ENCODE measurements at places on chromosomes 4 and X. TPM values are rescaled to one million over a fixed set of nuclear protein-coding genes. Genes with fewer than 3 reads are reported as not detected.
A peak's percentile ranks its signal among the peaks of the same experiment; 100 is the strongest.

DNA sequence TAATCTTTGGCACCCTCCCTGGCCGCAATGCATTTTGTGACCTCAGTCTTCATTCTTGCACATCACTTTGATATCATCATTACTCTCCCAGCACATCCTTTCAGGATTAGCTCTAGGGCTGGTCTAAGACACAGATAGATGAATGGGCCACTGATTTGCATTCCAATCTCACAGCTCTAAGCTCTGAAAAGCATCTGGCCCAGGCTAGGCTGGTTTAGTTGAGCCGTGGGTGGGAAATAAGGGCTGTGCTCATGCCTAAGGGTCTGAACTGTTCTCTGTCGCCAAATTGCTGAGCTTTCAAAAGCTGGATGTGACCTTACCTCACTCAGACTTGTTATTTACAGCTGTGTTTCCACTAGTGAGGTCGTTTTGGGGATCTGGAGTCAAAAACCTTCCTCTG, 30.0 kb upstream of the SLC9A7 start:
- no peaks in the 10 kb centered on the region for H3K36me3 ChIP-seq
- no peaks in the 10 kb centered on the region for H3K4me1 ChIP-seq
- H3K27me3 ChIP-seq = no peaks in the 10 kb centered on the region
- no peak overlapping the region for H3K27ac ChIP-seq

- H3K4me3 ChIP-seq = no peak overlapping the region
- DNase-seq = no peak
- no peak overlapping the region for H3K27ac ChIP-seq
- no peaks in the 10 kb centered on the region for H3K27me3 ChIP-seq
- H3K4me1 ChIP-seq = no peaks in the 10 kb centered on the region
- H3K36me3 ChIP-seq = no peaks in the 10 kb centered on the region
These were observed 77.9 kb downstream of the SMARCA1 start for GRCh38 chrX:129445436-129445835.

DNA sequence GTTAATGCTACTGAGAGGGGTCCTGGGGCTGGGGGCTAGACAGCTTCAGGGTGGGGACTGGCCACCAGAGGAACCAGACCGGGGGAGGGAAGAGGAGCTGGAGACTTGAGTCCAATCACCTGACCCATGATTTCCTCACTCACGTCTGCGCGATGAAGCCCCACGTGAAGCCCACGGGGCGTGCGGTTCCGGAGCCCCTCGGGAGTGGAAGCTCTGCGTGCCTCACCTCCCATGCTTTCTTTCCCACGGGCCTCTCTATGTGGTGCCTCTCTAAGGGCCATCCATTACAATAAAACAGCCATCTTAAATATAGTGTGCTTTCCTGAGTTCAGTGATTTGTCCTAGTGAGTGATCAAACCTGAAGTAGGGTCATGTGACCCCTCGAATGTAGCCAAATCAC, 119.9 kb downstream of the ENPP6 start:
- H3K4me1 ChIP-seq = peaks cover 11% of the 10 kb centered on the region
- no peak overlapping the region for H3K27ac ChIP-seq
- no peaks in the 10 kb centered on the region for H3K27me3 ChIP-seq

GRCh38 chrX:82041034-82041433, 839.1 kb downstream of the SH3BGRL start:
- H3K27ac ChIP-seq = no peak overlapping the region
- no peak overlapping the region for H3K4me3 ChIP-seq
- no peaks in the 10 kb centered on the region for H3K27me3 ChIP-seq
- H3K4me1 ChIP-seq = no peaks in the 10 kb centered on the region
- no peak for DNase-seq

DNA sequence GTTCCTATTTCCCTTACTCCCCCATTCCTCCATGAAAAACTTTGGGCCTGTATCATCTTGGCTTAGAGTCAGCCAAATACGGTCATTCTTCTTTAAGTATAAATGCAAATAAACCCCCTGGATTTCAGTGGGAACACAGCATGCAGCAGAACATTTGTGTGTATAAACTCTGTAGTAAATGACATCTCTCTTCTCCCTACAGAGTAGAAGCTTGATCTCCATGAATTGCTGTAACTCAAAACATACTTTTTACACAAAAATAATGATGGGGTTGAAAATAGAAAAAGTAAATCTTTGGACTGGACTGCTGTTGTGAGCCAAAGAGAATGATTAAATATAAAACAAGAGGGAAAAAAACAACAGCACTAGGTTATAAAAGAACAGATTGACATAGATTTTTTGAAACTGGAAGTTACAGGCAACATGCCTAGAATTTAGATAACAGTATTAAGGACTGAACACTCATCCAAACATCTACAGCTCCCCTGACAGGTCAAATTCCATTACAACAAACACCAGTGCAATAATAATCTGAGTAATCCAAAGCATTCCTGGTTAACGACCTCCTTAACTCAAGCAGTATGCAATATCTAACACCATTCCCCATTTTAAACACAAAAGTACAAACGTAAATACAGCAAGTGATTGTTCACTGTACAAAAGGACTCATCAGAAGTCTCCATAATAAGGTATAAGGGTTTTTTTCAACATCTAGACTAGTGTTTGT, 30.7 kb downstream of the TSPAN5 start:
- no peak overlapping the region for H3K27ac ChIP-seq
- no peak overlapping the region for H3K4me3 ChIP-seq
- H3K4me1 ChIP-seq = peaks cover 21% of the 10 kb centered on the region

- H3K4me1 ChIP-seq = no peaks in the 10 kb centered on the region
- no peak for DNase-seq
- H3K27ac ChIP-seq = no peak overlapping the region
- no peaks in the 10 kb centered on the region for H3K27me3 ChIP-seq
These were observed 277.8 kb downstream of the GABRG1 start for GRCh38 chr4:45846016-45846415.

- no peaks in the 10 kb centered on the region for H3K27me3 ChIP-seq
- H3K4me3 ChIP-seq = no peak overlapping the region
- peak; percentile 13 for DNase-seq
- peak overlapping the region; percentile 63 for H3K27ac ChIP-seq
These were observed 106.9 kb upstream of the ACSL4 start for GRCh38 chrX:109839694-109840567.

DNA sequence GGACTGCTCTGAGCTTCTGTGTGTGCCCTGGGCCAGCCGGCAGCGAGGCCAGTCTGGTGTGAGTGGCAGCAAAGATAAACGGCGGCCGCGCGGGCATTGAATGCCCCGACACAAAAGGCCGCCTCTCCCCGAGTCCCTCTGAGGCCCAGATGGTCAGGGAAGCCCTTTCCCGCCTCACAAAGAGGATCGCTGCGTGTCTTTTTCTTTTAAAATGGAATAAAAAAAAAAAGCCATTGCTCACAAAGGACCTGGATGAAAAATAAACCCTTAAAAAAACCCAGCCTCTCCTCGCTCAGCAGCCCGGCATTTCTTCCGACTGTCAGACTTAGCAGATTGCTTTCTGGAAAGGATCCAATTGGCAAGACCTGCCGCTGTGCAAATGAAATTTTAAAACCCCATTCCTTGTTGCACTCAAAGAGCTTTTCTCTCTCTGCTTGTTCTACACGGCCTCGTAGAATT, 578.7 kb downstream of the BCOR start:
- H3K36me3 ChIP-seq = no peaks in the 10 kb centered on the region
- peak; percentile 24 for DNase-seq
- peaks cover 10% of the 10 kb centered on the region for H3K4me1 ChIP-seq
- peak overlapping the region; percentile 41 for H3K4me3 ChIP-seq

DNA sequence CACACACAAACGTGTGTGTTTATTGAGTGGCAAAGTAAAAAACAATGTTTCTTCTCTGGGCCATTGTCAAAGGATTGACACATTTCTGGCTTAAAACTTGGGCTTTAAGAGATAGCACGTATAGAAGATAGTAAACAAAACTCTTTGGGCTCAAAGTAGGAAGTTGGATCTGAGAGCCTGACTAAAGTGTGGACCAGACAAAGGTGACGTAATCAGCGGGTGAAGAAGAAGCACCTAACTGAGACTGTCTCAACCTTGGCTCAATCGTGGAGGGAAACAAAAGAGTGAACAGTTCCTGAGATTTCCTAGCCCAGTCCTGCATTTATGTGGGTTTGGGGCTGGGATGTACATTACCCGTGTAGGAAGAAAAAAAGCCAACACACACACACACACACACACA, 13.7 kb downstream of the PFKFB1 start:
- H3K27me3 ChIP-seq = no peaks in the 10 kb centered on the region
- no peaks in the 10 kb centered on the region for H3K4me1 ChIP-seq
- no peaks in the 10 kb centered on the region for H3K36me3 ChIP-seq
- H3K27ac ChIP-seq = no peak overlapping the region

- no peaks in the 10 kb centered on the region for H3K4me1 ChIP-seq
- H3K27ac ChIP-seq = no peak overlapping the region
- no peak overlapping the region for H3K4me3 ChIP-seq
These were observed 408.4 kb upstream of the EMCN start for GRCh38 chr4:100926039-100926717.

DNA sequence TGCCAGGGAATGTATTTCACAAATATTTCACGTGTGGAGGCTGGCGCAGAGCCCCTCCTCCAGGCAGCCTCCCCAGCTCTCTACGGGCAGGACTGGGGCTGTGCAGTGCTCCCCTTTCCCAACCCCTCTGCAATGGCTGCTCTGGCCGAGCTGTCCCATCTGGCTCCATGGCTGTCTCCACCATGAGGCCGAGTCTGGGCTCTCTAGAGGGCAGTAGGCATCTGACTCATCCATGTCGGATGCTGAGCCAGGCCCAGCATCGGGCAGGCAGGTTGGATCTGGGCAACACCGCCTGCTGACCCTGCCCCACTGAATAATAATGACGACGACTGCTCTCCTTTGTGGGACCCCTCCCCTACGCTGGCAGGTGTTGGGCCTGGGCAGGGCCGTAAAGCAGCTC, 11.0 kb upstream of the SH3TC1 start:
- no peak for DNase-seq
- H3K27ac ChIP-seq = peak overlapping the region; percentile 91
- no peaks in the 10 kb centered on the region for H3K27me3 ChIP-seq
- H3K36me3 ChIP-seq = no peaks in the 10 kb centered on the region
- H3K4me1 ChIP-seq = peaks cover 75% of the 10 kb centered on the region

GRCh38 chrX:41526925-41527324, 79.8 kb downstream of the NYX start:
- peaks cover 13% of the 10 kb centered on the region for H3K36me3 ChIP-seq
- no peak overlapping the region for H3K4me3 ChIP-seq
- no peak overlapping the region for H3K27ac ChIP-seq
- no peaks in the 10 kb centered on the region for H3K27me3 ChIP-seq

DNA sequence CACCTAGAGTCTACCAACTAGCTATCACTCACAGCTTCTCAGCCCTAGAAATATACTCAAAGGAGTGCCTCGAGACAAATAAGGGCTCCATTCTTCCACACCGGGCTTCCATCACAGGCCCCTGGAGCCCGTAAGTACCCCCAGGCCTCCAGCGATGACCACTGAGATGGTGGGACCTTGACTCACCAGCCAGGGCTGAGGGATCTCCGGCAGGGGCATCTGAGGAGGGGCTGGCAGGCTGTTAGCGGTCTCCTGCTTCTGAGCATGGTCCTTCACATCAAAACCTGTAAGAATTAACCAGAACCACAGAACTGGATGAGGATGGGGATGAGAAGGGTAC, 71.3 kb downstream of the AFAP1 start:
- no peaks in the 10 kb centered on the region for H3K27me3 ChIP-seq
- H3K36me3 ChIP-seq = peaks cover 14% of the 10 kb centered on the region
- no peak overlapping the region for H3K4me3 ChIP-seq
- no peak for DNase-seq
- H3K4me1 ChIP-seq = peaks cover 29% of the 10 kb centered on the region
- H3K27ac ChIP-seq = no peak overlapping the region

- DNase-seq = no peak
- H3K27ac ChIP-seq = no peak overlapping the region
- no peak overlapping the region for H3K4me3 ChIP-seq
- H3K27me3 ChIP-seq = peaks cover 6% of the 10 kb centered on the region
- no peaks in the 10 kb centered on the region for H3K4me1 ChIP-seq
These were observed 77.9 kb downstream of the CLNK start for GRCh38 chr4:10606483-10607155.

- DNase-seq = no peak
- peaks cover 4% of the 10 kb centered on the region for H3K27me3 ChIP-seq
These were observed 196.0 kb upstream of the RBPJ start for GRCh38 chr4:26124753-26125321.

DNA sequence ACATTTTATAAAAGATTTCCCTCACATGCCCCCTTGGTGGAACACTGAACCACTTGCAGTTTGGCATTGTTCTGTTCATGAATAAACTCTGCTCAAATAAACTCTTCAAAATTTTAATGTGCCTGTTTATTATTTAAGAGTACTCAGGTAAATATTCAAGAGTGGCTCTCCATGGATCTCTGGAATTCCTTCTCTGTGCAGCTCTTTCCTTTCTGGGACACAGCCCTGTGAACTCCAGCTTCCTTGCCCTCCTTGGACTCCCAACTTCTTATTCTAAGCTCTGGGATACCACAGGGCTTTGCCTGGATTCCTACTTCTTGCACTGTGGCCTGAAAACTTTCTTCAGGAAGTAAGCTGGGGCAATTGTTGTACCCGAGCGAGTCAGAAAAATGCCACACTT, 8.3 kb downstream of the BEX3 start:
- H3K36me3 ChIP-seq = no peaks in the 10 kb centered on the region
- H3K4me3 ChIP-seq = no peak overlapping the region
- no peaks in the 10 kb centered on the region for H3K4me1 ChIP-seq
- H3K27ac ChIP-seq = no peak overlapping the region

DNA sequence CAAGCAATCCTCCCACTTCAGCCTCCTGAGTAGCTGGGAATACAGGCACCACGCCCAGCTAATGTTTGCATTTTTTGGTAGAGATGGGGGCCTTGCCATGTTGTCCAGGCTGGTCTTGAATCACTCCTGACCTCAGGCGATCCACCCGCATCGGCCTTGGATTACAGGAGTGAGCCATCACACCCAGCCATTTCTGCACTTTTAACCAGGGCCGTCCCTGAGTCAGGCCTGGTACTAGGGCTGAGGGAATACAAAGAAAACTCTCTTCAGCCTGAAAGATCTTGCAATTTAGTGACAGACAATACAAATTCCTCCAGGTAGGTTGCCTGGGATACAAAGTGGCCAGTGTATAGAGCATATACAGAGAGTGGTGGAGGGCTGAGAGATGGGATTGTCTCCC, 65.8 kb downstream of the BCOR start:
- no peak overlapping the region for H3K27ac ChIP-seq
- no peak overlapping the region for H3K4me3 ChIP-seq

DNA sequence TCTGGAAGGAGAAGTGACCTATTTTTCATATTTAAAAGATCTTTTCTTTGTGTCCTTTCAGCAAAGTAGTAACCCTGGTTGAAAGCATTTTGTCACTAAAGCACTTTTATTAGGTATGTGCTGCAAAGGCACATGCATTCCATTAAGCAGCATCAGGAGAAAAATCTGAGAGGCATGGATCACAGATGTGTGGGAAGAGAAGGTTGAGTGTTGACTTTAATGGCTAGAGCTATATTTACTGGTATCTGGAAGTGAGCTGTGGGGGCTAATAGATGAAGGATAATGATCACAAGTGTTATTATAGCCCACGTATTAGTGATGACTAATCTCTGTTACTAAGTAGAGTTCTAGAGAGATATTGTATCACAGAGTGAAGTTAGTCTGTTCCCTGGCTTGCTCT, 1520.7 kb downstream of the ARAP2 start:
- H3K27me3 ChIP-seq = no peaks in the 10 kb centered on the region
- H3K27ac ChIP-seq = no peak overlapping the region
- no peaks in the 10 kb centered on the region for H3K36me3 ChIP-seq
- no peak overlapping the region for H3K4me3 ChIP-seq

- H3K27ac ChIP-seq = no peak overlapping the region
- H3K4me1 ChIP-seq = no peaks in the 10 kb centered on the region
- H3K36me3 ChIP-seq = no peaks in the 10 kb centered on the region
- H3K27me3 ChIP-seq = peaks cover 19% of the 10 kb centered on the region
These were observed 126.0 kb downstream of the TENM3 start for GRCh38 chr4:182369211-182369610.

Gene FAM47E
- total RNA-seq = 3.0 TPM

Gene F8A2
- not detected for total RNA-seq

Gene CENPVL2
- not detected for total RNA-seq

Gene ZNF280C
- 1.5 TPM for total RNA-seq

Gene SULT1E1
- total RNA-seq = not detected

Gene PDZD4
- 4.5 TPM for total RNA-seq

Gene STK26
- total RNA-seq = 0.80 TPM

Gene DCX
- 0.05 TPM for total RNA-seq

Gene C4orf50
- not detected for total RNA-seq

Measured in left ventricle myocardium inferior (tissue), 1 donor.